Stimulated activated CD4-positive, alpha-beta T cell treated with anti-CD3 and anti-CD28 coated beads, Interleukin-4, amount 100 ng/mL, for 4 hours (primary cell): ENCODE measurements at places on chromosomes 7 and 10.

GRCh38 chr7:88452646-88453045 is 146.0 kb upstream of the STEAP4 start:
- no peak for DNase-seq

- DNase-seq: no peak
These were observed 447.8 kb upstream of the FZD8 start for GRCh38 chr10:36089790-36090440.

DNA sequence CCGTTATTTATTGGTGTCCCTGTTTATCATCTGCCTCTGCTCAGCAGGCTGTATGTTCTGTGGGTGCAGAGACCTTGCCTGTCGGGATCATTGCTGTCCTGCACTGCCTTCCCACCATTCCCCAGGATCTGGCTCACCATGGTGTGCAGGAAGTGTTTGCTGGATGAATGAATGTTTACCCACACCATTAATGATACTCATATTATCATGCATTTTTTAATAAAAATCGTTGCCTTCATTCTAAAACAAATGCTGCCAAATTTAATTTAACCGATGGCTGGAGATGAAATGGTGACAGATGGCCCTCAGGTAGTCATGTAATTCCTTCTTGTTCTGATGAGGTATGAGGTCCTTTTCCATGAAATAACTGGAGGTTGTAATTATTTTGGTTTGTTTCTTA is 22.5 kb downstream of the PLPP4 start:
- no peak for DNase-seq

DNA sequence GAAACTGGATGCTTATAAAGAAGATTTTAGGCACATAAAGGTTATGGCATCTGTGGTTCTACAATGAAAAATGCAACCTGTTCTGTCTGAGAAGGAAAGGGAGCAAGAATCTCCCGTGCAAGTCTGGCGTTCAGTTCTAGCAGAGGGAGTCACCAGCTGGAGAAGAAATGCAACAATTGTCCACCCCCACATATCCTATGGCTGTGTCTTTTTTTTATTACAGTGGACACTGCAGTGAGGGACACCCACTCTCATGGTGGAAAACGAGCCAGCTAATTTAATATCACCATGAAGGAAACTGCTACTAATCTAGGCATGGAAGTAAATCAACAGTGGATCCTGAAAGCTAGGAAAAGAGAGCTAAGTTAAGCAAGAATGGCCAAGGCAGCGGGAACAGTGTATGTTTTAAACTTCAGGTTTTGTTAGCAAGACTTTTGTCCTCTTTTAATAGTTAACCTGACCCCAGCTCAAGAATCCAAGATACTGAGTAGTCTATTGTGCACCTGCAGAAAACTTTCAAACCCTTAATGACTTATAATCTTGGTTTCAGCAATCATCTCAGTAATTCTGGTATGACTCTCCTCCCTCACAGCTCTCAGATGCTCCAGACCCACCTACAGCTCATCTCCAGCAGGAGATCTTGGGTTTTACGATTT is 149.3 kb downstream of the FGFR2 start:
- no peak for DNase-seq

DNA sequence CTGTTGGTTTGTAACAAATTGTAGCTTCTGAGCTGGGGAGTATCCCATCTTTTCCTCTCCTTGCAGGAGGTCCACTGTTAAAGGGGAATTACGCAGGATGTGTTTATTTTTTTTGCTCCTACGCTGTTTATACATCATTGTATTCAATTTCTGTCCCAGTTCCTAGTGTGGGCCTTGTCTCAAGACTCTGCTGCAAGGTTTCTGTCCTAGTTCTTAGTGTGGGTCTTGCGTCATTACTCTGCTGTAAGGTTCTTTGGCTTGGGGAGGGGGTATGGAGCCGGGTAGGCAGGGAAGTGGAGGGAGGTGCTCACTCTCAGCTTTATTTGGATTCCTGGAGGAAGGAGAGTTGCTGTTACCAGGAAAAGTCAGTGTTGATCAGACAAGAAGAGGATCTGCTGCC is 64.0 kb upstream of the TRIM8 start:
- no peak for DNase-seq

GRCh38 chr10:12943425-12943824 is 58.1 kb downstream of the CCDC3 start:
- no peak for DNase-seq

DNA sequence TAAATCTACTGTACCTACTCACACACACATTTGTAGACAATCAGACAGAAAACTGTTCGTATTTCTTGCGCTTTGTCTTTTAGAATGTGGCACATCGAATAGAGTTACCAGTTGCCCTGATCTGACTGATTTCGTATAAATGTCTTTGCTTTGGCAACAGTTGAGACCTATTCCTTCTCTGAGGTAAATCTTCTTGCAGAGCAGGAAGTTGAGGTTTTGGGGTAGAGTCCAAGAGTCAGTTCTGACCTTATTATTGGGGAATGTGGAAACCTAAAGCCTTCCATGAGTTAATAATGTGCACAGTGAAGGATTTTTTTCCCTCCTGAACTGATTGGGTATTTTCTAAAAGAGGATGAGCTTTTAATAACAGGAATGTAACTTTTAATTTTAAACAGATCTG is 135.3 kb downstream of the KIAA1217 start:
- no peak for DNase-seq

DNA sequence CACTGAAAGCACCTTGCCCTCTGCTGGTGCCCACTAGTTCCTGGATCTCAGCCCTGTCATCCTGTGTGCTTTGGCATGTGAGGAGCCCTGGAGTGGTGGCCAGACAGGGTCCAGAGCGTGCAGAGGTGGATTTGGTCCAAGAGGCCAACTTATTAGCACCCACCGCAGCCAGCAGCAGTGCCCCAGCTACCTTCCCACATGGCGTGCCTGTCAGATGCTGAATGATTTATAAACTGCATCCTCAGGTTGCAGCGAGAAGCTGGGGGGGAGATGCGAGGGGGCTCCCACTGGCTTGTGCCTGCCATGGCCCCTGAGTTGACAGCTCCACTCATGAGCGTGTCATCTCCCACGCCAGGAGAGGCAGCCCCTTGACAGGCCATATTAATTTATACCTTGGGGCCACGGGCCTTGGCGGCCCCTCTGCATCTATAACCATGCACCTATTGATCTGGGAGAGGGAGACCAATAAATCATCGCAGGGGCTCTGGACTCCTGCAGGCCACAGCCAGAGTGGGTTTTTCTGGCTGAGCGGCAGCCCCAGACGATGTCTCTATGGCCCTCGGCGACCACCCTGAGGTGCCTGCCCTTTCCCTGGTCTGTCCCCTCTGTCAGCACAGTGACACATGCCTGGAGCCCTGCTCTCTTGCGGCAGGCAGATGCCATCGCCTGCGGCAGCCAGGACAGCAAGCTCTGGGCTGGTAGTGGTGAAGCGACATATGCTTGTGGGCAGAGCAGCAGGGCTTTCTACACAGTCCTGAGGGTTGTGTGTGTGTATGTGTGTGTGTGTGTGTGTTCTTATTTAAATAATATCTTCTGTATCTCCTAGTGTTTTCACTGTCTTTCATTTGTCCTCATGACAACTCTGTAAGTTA is 120.8 kb downstream of the CDH23 start:
- DNase-seq: no peak

- DNase-seq: no peak
These were observed 56.2 kb downstream of the MINDY3 start for GRCh38 chr10:15804109-15804508.

DNA sequence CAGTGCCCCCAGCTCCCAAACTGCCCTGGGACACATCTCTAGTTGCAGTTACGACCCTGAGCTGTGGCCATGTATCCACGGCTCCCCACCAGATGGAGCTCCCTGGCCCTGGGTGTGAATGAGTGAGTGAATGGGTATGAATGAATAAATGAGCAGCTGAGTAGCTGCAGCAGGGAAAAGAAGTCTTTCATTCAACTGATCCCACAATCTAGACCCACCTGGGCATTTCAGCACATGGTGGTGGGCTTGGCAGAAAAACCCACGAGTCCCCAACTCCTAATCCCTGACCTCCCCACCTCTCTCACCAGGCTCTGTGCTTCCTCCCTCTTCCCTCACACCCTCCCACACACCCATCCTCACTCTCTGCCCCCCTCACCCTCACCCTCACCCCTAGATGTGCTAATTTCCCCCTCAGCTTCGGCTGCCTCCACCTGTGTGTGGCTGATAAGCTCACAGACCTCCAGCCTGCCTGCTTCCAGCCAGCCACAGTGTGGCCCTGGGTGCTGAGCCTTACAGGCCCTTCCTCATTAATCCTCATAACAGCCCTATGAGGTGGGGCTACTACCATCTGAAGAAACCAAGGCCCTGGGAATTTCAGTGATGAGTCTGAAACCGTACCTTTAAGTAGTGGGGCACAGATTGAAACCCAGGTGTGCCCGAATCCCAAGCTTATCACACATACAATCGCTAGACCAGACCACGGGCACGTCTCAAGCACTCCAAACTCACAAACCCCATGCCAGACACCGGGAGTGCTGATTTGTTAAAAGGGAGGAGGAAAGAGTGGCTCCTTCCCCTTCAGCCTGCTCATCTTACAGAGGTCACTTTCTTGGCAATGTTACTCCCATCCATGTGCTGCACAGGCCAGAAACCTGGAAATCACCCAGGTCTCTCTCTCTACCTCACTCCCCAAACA is 2.2 kb upstream of the ATP6V1F start:
- no peak for DNase-seq

DNA sequence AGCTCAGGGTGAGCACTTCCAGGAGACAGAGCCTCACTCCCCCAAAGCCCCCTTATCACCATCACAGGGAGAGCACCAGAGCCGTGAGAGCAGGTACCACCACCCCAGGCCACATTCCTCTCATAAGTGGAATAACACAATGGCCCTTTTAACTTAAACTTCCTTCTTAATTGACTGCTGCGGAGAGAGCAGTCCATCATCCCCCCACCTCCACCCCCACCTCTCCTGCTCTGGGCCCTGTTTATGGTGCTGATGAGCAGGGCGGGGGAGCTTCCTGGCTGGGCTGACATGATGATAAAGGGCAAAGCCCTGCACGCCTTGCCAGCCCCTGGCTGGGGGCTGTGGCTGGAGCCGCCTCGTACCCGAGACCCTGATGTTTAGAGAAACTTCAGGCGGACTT is 81.4 kb upstream of the PODXL start:
- DNase-seq: no peak

DNA sequence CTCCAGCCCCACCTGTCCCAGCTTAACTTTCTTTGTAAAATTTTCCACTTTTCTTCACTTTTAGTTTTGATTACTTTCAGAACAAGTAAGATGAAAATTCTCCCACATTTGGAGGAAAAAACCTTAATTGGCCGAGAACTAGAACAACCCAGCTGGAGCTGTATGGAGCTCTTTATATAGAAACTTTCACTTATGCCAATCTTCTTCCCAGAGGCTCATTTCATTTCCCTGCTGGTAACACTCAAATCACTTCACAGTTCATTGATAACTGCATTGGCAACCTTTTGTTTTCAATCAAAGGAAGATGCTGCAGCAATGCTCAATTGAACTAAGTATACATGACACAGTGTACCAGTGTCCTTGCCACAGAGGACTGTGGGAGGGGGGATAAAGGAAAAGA is 176.2 kb upstream of the NOBOX start:
- DNase-seq: no peak

GRCh38 chr10:132723330-132723970 is 62.5 kb downstream of the NKX6-2 start:
- DNase-seq: no peak
